ENCODE measurements at places on chromosomes 1 and 21. TPM values are rescaled to one million over a fixed set of nuclear protein-coding genes. Genes with fewer than 3 reads are reported as not detected.

The OR2L3 gene
- total RNA-seq: not detected

The HECTD3 gene
- total RNA-seq: 26.1 TPM

The WNT9A gene
- 0.36 TPM for total RNA-seq

The NTRK1 gene
- total RNA-seq: 0.88 TPM

The SLC6A17 gene
- under 0.01 TPM for total RNA-seq

The B3GALT5 gene
- total RNA-seq: under 0.01 TPM

The ALPL gene
- 8.0 TPM for total RNA-seq

GRCh38 chr1:160981584-160982411, 27.2 kb upstream of the ITLN2 start:
- peaks cover 24% of the 10 kb centered on the region for H3K27me3 ChIP-seq
- no peaks in the 10 kb centered on the region for H3K4me1 ChIP-seq
- H3K27ac ChIP-seq: no peak overlapping the region
- H3K36me3 ChIP-seq: no peaks in the 10 kb centered on the region

GRCh38 chr1:110205156-110205555, 5.0 kb upstream of the KCNC4 start:
- no peaks in the 10 kb centered on the region for H3K27me3 ChIP-seq
- no peak overlapping the region for H3K27ac ChIP-seq
- H3K4me1 ChIP-seq: peaks cover 12% of the 10 kb centered on the region

- H3K27me3 ChIP-seq: no peaks in the 10 kb centered on the region
- no peak overlapping the region for H3K27ac ChIP-seq
- H3K36me3 ChIP-seq: peaks cover 61% of the 10 kb centered on the region
- H3K4me1 ChIP-seq: no peaks in the 10 kb centered on the region
- DNase-seq: peak; percentile 51
These were observed 9.1 kb downstream of the MTOR start for GRCh38 chr1:11253226-11253625.

DNA sequence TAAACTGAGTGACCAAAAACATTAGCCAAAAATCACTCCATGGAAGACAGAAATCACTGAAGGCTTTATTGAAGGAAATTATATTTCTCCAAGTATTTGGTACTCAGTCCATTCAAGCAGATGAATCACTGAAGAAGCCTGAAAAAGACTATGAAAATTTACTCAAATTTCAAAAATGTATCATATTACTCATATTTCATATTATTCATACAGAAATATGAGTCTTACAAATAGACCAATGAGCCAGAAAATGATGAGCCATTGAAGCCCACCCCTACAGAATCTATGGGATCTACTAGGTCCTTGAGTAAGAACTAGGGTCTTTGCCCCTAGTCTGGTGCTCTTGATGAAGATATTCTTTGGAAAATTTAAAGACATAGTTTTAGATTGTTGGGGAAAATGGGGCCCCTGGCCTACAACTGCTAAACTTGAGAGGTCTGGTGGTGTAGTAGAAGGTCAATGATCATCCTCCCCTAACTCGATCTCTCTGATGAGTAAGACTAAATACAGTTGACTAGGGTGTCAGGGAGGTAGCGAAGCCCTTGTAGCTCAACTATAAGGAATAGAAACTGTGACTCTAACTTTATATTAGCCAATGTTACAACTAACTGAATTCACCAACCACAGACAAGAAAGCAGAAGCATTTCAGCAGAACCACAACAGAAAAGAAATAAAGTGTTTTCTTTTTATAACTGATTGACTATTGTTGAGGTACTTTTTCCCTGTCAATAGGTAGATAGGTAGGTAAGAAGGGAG, 81.0 kb downstream of the NOTCH2 start:
- H3K4me1 ChIP-seq: peaks cover 46% of the 10 kb centered on the region
- H3K27me3 ChIP-seq: no peaks in the 10 kb centered on the region

- peaks cover 9% of the 10 kb centered on the region for H3K27me3 ChIP-seq
- no peak overlapping the region for H3K4me3 ChIP-seq
- no peaks in the 10 kb centered on the region for H3K36me3 ChIP-seq
- no peak overlapping the region for H3K27ac ChIP-seq
These were observed 156.3 kb downstream of the PCBP3 start for GRCh38 chr21:45799765-45800338.

GRCh38 chr1:27906759-27907158, 28.0 kb upstream of the SMPDL3B start:
- H3K27ac ChIP-seq: no peak overlapping the region
- H3K4me1 ChIP-seq: peaks cover 15% of the 10 kb centered on the region
- H3K27me3 ChIP-seq: no peaks in the 10 kb centered on the region
- no peak overlapping the region for H3K4me3 ChIP-seq

DNA sequence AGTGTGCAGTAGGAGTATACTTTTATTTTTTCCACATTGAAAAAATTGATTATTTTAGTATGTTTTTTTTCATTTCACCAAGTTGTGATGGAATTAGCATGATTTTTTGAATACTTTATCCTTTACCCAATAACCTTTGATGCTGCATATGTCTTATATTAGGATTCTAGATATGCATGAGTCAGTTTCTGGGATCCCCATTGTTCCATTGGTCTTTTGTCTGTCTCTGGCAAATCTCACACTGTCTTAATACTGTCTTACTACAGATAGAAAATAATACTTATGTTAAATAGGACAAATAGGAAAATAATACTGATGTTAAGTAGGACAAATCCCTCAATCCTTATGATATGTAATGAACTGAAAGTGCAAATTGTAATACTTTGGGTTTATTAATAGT, 54.3 kb upstream of the ASB17 start:
- H3K36me3 ChIP-seq: no peaks in the 10 kb centered on the region
- no peak for DNase-seq
- no peak overlapping the region for H3K4me3 ChIP-seq
- no peak overlapping the region for H3K27ac ChIP-seq
- peaks cover 2% of the 10 kb centered on the region for H3K27me3 ChIP-seq

DNA sequence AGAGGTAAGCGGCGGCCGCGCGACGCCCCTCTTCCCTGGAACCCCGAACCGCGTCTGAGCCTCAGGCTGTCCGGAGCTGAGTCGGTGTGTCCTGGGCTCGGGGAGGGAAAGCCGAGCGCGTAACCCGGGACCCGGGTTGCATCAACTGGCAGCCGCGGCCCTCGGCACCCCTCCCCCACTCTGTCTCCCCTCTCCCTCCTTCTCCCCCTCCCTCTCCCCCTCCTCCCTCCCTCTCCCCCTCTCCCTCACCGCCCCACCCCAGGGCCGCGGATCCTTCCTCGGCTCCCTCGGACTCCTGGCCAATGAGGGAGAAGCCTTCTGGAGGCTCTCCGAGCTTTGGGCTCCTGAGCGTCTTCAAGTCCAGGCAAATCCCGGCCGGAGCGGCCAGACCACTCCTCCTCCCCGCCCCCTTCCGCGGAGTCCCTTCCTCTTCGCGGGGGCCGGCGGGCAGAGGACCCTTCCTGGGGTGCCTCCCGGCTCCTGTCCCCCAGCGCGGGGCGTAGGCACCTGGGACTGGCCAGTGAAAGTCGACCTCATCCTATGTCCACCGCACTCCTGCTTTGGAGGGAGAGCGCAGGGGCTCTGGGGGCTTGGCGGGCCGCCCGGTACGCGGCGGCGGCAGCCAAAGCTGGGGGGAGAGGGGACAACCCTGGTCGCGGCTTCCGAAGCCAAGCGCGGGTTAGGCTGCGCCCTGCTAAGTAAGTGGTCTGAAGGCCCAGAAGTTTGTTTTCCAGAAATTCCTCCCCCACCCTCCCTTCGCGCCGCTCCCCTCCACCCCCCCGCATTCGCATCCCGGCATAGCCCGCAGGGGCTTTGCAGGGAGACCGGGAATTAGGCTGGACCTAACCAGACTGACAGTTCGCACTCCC, 850 bp downstream of the SESN2 start:
- H3K27ac ChIP-seq: peak overlapping the region; percentile 89
- H3K36me3 ChIP-seq: no peaks in the 10 kb centered on the region
- DNase-seq: peak; percentile 93

GRCh38 chr1:20279509-20279908, 11.2 kb upstream of the VWA5B1 start:
- H3K36me3 ChIP-seq: no peaks in the 10 kb centered on the region
- no peak overlapping the region for H3K4me3 ChIP-seq
- H3K27me3 ChIP-seq: peaks cover 17% of the 10 kb centered on the region
- peak; percentile 86 for DNase-seq
- no peaks in the 10 kb centered on the region for H3K4me1 ChIP-seq

DNA sequence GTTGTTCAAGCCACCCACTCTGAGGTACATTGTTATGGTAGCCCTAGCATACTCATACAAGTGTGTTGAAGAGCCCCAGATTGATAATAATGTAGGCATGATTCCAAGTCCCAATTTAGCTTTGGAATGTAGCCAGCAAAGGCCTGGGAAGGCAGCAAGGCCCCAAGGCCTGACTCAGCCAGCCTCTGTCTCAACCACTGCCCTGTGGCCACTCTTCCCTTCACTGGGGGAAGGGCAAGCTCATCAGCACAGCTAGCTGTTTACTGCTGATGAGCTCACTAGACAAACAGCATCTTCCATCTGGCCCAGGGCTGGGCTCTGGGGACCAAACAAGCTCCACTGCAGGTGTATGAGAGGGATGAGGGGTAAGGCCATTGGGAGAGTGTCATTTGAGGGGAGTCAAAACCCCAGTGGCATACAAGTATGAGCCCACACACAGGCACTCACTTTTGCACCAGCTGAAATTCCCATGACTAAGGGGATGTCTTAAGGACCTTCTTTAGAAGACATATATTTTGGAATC, 2.2 kb upstream of the IRF6 start:
- H3K4me3 ChIP-seq: no peak overlapping the region
- DNase-seq: peak; percentile 93
- H3K4me1 ChIP-seq: peaks cover 21% of the 10 kb centered on the region
- peak overlapping the region; percentile 33 for H3K27ac ChIP-seq

DNA sequence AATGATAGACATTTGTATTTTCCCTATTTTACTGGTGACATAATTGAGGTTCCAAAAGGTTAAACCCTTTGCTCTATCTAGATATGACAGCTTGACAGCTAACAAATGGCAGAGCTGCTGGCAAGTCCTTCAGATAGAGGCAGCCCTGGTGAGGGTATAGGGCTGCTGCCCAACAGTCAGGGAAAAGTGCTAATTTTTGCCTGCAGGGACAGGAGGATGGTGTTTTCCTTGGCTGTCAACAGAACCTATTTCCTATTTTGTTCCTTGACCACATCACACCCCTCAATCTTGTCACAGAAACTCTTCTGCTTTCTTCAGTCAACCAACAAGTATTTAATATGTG, 12.3 kb downstream of the GPA33 start:
- H3K27me3 ChIP-seq: peaks cover 5% of the 10 kb centered on the region
- H3K27ac ChIP-seq: no peak overlapping the region
- H3K4me1 ChIP-seq: no peaks in the 10 kb centered on the region
- no peaks in the 10 kb centered on the region for H3K36me3 ChIP-seq
- no peak overlapping the region for H3K4me3 ChIP-seq
- DNase-seq: no peak

DNA sequence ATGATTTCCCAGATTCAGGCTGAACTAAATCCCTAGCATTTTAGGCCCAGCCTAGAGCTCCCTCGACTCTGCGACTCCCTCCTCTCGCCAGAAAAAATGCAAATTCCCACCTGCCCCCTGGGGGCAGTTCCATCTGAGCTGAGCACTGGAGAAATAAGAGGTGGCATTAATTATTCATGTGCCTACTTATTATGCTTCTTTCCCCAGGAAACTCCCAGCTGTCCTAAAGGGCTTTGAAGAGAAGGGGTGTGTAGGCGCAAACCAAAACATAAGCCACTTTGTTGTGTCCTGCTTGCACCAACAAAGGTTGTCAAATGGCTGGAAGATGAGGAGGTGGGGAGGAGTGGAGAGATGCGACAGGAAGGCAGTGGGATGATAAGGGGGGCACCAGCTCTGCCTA, 41.4 kb upstream of the GOLT1A start:
- no peak overlapping the region for H3K27ac ChIP-seq
- H3K27me3 ChIP-seq: peaks cover 10% of the 10 kb centered on the region
- H3K36me3 ChIP-seq: no peaks in the 10 kb centered on the region
- peak; percentile 29 for DNase-seq

- no peaks in the 10 kb centered on the region for H3K27me3 ChIP-seq
- no peak overlapping the region for H3K27ac ChIP-seq
- H3K36me3 ChIP-seq: peaks cover 44% of the 10 kb centered on the region
- peak overlapping the region; percentile 100 for H3K4me3 ChIP-seq
- H3K4me1 ChIP-seq: peaks cover 19% of the 10 kb centered on the region
- peak; percentile 91 for DNase-seq
These were observed 512 bp downstream of the PIAS3 start for GRCh38 chr1:145858238-145858900.

- no peak overlapping the region for H3K4me3 ChIP-seq
- no peaks in the 10 kb centered on the region for H3K27me3 ChIP-seq
- peaks cover 23% of the 10 kb centered on the region for H3K36me3 ChIP-seq
- no peaks in the 10 kb centered on the region for H3K4me1 ChIP-seq
These were observed 149.0 kb downstream of the PEX14 start for GRCh38 chr1:10623686-10624145.

DNA sequence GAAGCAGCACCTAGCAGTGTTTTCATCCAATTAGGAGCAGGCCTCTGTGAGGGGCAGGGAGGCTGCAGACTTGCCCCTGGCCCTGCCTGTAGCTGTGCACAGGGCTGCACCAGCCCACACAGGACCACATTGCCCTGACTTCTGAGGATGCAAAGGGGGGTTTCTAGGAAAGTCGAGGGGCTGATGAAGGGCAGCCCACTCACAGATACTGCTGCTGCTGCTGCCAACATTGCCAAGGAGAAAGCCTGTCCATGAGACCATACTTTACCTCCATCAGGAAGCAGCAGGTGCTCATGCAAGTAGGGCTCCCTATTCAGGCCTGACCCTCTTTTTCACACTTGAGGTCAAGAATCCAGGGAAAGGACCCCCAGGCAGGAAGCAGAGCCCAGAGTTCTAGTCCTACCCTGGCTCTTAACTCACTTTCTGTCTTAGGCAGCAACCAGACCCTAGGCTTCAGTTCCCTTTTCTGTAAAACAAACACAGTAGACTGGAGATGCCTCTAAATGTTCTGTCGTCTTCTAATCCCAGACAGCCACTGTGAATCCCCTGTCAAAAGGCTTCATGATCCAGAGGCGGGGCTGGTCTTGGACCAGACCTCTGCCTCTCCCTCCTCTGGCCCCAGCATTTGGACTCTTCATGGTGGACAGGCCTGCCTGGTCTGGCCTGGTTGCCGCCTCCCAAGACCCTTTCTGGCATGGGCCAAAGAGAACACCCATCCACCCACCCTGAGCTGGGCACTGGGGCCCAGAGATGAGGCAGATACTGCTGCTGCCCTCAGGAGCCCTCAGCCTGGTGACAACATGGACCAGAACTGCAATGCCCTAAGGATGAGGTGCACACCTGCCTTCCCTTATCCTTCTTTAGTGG, 120.2 kb downstream of the GLIS1 start:
- no peak for DNase-seq
- no peak overlapping the region for H3K27ac ChIP-seq
- peaks cover 9% of the 10 kb centered on the region for H3K4me1 ChIP-seq

DNA sequence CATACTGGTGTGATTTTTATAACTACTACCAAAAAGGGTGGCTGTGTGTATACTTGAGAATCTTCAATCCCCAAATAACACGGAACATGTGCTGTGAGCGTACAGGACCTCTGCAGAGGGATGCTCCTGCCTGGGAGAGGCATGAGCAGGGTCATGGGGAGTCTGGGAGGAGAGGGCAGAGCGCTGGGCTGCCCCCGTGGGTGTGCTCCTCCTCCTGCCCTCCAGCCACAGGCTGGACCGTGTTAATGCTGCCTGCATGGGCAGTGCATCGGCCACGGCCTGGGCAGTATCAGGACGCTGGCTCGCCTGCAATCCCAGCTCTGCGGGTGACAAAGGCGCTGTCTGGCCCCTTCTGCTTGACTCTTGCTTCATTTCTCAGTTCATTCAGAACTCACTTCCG, 6.2 kb downstream of the CEP104 start:
- DNase-seq: no peak
- H3K36me3 ChIP-seq: peaks cover 38% of the 10 kb centered on the region
- no peak overlapping the region for H3K4me3 ChIP-seq
- H3K27me3 ChIP-seq: no peaks in the 10 kb centered on the region

- peak; percentile 46 for DNase-seq
- H3K27ac ChIP-seq: peak overlapping the region; percentile 99
- no peaks in the 10 kb centered on the region for H3K27me3 ChIP-seq
- no peak overlapping the region for H3K4me3 ChIP-seq
- H3K4me1 ChIP-seq: peaks cover 32% of the 10 kb centered on the region
These were observed 42.4 kb downstream of the AKNAD1 start for GRCh38 chr1:108814343-108815125.
